ENCODE measurements at places on chromosomes 11 and 22. TPM values are rescaled to one million over a fixed set of nuclear protein-coding genes. Genes with fewer than 3 reads are reported as not detected.

ATF4 gene
- 379 TPM for total RNA-seq

VWA5A gene
- total RNA-seq = 6.5 TPM

SLCO2B1 gene
- under 0.01 TPM for total RNA-seq

C11orf91 gene
- not detected for total RNA-seq

C11orf97 gene
- total RNA-seq = not detected

UCP3 gene
- total RNA-seq = 1.7 TPM

VSIG2 gene
- total RNA-seq = under 0.01 TPM

TNNI2 gene
- total RNA-seq = not detected

SF1 gene
- total RNA-seq = 95.3 TPM

RTN4R gene
- total RNA-seq = 1.3 TPM

APOL5 gene
- not detected for total RNA-seq

RAB39A gene
- total RNA-seq = not detected

SHANK2 gene
- total RNA-seq = 0.86 TPM

OR8D4 gene
- total RNA-seq = not detected

UNC93B1 gene
- total RNA-seq = 17.7 TPM

CDC42EP1 gene
- 33.2 TPM for total RNA-seq

GUCY1A2 gene
- total RNA-seq = 0.64 TPM

SSTR3 gene
- total RNA-seq = not detected
